Naive thymus-derived CD4-positive, alpha-beta T cell (primary cell): ENCODE measurements at places on chromosomes 6 and 20. TPM values are rescaled to one million over a fixed set of nuclear protein-coding genes. Genes with fewer than 3 reads are reported as not detected.

The PBOV1 gene
- total RNA-seq, result not detected

The NRSN1 gene
- total RNA-seq, result not detected

- no peaks in the 10 kb centered on the region for H3K36me3 ChIP-seq
- H3K27me3 ChIP-seq, result no peaks in the 10 kb centered on the region
- no peaks in the 10 kb centered on the region for H3K4me1 ChIP-seq
- no peak overlapping the region for H3K4me3 ChIP-seq
- DNase-seq, result no peak
These were observed 44.7 kb upstream of the ZFP64 start for GRCh38 chr20:52236292-52236691.

GRCh38 chr20:38216746-38217595 lies 43.6 kb downstream of the KIAA1755 start:
- no peaks in the 10 kb centered on the region for H3K4me1 ChIP-seq
- H3K4me3 ChIP-seq, result no peak overlapping the region
- no peak for DNase-seq
- H3K27ac ChIP-seq, result no peak overlapping the region

GRCh38 chr6:31336896-31337496 lies 20.0 kb downstream of the HLA-B start:
- H3K27ac ChIP-seq, result no peak overlapping the region
- no peaks in the 10 kb centered on the region for H3K27me3 ChIP-seq
- H3K36me3 ChIP-seq, result no peaks in the 10 kb centered on the region
- no peak overlapping the region for H3K4me3 ChIP-seq

DNA sequence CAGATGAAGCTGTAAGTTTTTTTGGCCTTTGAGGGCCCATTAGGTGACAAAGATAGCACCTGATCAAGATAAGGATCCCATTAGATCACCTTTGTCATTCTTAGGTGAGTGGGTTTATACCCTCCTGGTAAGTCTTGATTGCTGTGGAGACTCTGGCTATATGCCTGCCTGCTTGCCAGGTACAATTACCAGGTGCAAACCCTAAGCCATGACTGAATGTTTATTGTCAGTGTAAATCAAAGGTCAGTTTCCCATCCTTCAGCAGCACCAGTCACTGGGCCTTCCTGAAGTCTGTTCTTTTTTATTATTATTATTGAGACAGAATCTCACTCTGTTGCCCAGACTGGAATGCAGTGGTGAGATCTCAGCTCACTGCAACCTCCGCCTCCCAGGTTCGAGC lies 106.4 kb upstream of the FOXO3 start:
- no peak for DNase-seq
- H3K27ac ChIP-seq, result no peak overlapping the region
- no peaks in the 10 kb centered on the region for H3K27me3 ChIP-seq
- no peaks in the 10 kb centered on the region for H3K36me3 ChIP-seq

DNA sequence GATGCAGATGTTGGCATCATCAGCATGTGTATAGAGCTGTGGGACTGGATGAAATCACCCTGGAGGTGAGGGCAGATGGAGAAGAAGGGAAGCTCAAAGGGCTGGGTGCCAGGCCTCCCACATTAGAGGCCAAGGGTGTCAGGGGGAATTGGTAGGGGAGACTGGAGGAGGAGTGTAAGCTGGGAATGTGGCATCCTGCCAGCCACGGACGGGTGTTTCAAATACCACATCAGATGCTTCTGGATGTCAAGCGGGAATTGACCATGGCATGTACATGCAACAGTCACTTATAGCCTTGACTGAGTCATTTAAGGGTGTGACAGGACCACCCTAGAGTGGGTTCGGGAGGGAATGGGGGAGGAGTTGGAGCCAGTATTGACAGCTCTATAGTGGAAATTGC lies 9.6 kb downstream of the ERGIC3 start:
- no peak overlapping the region for H3K27ac ChIP-seq
- H3K27me3 ChIP-seq, result no peaks in the 10 kb centered on the region
- no peak for DNase-seq
- H3K4me1 ChIP-seq, result no peaks in the 10 kb centered on the region
- H3K36me3 ChIP-seq, result no peaks in the 10 kb centered on the region

GRCh38 chr20:45489083-45489531 lies 19.6 kb downstream of the WFDC2 start:
- H3K4me1 ChIP-seq, result no peaks in the 10 kb centered on the region
- no peak overlapping the region for H3K4me3 ChIP-seq
- no peaks in the 10 kb centered on the region for H3K36me3 ChIP-seq
- no peaks in the 10 kb centered on the region for H3K27me3 ChIP-seq

- no peaks in the 10 kb centered on the region for H3K27me3 ChIP-seq
- no peak overlapping the region for H3K4me3 ChIP-seq
- H3K36me3 ChIP-seq, result no peaks in the 10 kb centered on the region
- H3K4me1 ChIP-seq, result no peaks in the 10 kb centered on the region
- DNase-seq, result no peak
These were observed 5.0 kb downstream of the COL21A1 start for GRCh38 chr6:56242346-56242745.

DNA sequence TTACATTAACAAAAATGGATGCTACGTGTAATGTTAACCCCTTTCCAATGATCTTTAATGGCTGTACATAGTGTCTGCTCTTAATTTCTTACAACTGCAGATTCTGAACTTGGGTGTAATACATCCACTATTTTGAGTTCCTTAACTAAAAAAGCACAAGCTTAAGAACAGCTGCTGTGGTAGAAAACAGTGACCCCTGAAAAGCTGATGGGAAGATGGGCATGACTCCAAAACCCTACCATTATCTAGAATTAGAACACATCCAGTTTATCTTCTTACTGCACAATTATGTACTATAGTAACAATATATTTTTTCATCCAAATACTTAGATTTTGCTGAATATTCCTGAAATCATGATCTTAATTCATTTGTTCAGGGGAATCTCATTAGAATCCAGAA lies 49.3 kb downstream of the LYRM4 start:
- H3K4me3 ChIP-seq, result no peak overlapping the region
- H3K27ac ChIP-seq, result no peak overlapping the region
- H3K27me3 ChIP-seq, result no peaks in the 10 kb centered on the region
- H3K4me1 ChIP-seq, result no peaks in the 10 kb centered on the region
- H3K36me3 ChIP-seq, result peaks cover 21% of the 10 kb centered on the region
- DNase-seq, result no peak
